Activated CD8-positive, alpha-beta memory T cell treated with anti-CD3 and anti-CD28 coated beads, Interleukin-2, amount 50 U/mL, for 4 hours (primary cell): ENCODE measurements at places on chromosomes 1 and 21.
A peak's percentile ranks its signal among the peaks of the same experiment; 100 is the strongest.

- DNase-seq, result no peak
Observed at GRCh38 chr1:187549540-187549939, 720.8 kb downstream of the PLA2G4A start.

GRCh38 chr1:206513312-206514111 lies 6.2 kb downstream of the RASSF5 start:
- no peak for DNase-seq

- no peak for DNase-seq
Observed at GRCh38 chr1:186152227-186152619, 222.8 kb downstream of the TPR start.

DNA sequence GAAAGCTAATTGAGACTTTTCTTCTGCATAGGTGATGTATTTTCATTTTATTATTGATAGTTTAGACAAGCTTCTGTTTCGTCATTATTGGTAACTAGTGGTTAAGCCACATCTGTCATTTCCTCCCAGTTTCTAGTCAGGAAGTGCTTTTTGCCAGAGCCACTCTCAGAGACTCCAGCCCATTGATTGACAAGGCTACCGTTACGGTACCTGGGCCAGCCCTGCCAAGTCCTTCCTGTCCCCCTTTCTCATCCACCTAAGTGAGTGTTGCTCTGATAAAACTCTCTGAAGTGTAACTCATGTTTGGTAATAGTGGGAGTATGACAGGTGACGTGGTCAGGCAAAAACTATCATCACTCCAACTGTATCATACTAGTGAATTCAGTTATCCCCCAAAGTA lies 29.6 kb upstream of the AGL start:
- DNase-seq, result no peak

DNA sequence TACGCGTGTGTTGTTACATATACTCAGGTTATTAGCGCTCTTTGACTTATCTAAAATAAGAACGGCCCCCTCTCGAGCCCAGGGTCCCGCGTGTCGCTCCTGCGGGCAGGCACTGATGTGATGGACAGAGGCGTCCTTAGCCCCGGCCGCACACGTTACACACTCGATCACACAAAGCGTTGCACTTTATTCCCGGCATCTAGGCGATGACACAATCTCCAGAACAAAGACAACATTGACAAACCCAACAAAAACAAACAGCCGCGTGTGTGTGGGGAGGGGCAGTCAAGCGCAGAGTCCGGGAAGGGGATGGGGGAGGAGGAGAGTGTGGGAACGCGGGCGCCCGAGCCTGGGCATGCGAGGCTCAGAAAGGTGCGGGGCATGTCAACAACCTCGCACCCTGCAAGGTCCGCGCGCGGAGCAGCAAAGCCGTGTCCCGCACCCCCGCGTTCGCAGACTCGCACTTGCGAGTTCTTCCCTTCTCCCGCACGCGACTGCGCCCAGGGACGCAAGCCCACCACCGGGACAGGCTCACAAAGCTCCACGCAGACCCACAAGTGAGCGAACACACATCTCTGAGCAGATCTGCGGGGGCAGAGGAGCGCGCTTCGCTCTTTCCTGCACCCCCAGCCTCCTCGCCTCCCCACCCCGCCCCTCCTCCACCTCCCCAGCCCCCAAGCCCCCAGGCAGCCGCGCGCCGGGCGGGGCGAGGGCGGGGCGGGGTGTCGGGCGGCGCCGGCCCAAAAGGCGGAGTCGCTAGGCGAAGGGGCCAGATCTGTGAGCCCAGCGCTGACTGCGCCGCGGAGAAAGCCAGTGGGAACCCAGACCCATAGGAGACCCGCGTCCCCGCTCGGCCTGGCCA lies at the start of gene EFNA1:
TSS of gene EFNA1 (plus strand) at position 772 of the 862 bp plus-strand sequence. CDS start 102 bp downstream, outside the sequence.
- DNase-seq, result peak; percentile 47

- DNase-seq, result no peak
Observed at GRCh38 chr1:192563129-192563528, 12.4 kb upstream of the RGS1 start.

GRCh38 chr1:248815407-248816034 lies 10.2 kb downstream of the SH3BP5L start:
- no peak for DNase-seq

DNA sequence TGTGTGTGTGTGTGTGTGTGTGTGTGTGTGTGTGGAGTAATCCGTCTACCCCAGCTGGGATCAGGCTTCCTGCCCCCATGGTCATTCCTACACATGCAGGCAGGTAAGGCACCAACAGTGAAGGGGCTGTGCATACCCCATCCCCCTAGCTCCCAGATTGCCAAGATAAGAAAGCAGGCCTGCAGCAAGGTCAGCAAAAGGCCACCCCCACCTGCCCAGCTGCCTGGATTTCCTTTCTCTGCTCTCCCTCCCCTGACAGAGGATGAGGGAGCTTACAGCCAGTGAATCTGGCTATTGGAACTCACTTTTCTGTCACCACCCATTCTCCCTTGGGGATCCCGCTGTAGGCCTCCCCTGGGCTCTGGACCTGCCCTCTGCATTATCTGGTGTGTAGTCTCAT lies 7.9 kb downstream of the ALX3 start:
- DNase-seq, result no peak

GRCh38 chr1:79914896-79915295 lies 908.4 kb upstream of the ADGRL4 start:
- no peak for DNase-seq

GRCh38 chr1:227926216-227926791 lies 21.4 kb downstream of the WNT9A start:
- no peak for DNase-seq

DNA sequence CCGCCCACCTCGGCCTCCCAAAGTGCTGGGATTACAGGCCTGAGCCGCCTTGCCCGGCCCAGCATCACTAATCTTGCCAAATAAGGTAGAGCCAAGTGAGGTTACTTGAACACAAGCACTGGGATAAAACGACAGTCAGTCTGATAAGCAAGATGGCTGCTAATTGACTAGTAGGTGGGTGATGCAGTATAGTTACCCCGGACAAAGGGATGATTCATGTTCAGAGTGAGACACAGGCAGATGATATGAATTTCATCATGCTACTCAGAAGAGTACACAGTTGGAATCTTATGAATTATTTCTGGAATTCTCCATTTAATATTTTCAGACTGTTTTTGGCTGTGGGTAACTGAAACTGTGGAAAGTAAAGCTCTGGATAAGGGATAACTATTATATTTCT lies 178.4 kb downstream of the USP25 start:
- DNase-seq, result no peak

GRCh38 chr1:225318706-225319575 lies 108.9 kb downstream of the LBR start:
- no peak for DNase-seq

- DNase-seq, result no peak
Observed at GRCh38 chr1:150708595-150708994, 11.6 kb upstream of the GOLPH3L start.

GRCh38 chr1:27539901-27540861 lies 50.2 kb upstream of the WASF2 start:
- no peak for DNase-seq

GRCh38 chr1:18950401-18951026 lies 6.0 kb downstream of the IFFO2 start:
- no peak for DNase-seq

GRCh38 chr1:84573967-84574842 lies at the start of gene CTBS:
Gene CTBS, minus strand, starts transcription at chr1:84574440. Its CDS starts 25 bp downstream, at chr1:84574415.
- peak; percentile 85 for DNase-seq

DNA sequence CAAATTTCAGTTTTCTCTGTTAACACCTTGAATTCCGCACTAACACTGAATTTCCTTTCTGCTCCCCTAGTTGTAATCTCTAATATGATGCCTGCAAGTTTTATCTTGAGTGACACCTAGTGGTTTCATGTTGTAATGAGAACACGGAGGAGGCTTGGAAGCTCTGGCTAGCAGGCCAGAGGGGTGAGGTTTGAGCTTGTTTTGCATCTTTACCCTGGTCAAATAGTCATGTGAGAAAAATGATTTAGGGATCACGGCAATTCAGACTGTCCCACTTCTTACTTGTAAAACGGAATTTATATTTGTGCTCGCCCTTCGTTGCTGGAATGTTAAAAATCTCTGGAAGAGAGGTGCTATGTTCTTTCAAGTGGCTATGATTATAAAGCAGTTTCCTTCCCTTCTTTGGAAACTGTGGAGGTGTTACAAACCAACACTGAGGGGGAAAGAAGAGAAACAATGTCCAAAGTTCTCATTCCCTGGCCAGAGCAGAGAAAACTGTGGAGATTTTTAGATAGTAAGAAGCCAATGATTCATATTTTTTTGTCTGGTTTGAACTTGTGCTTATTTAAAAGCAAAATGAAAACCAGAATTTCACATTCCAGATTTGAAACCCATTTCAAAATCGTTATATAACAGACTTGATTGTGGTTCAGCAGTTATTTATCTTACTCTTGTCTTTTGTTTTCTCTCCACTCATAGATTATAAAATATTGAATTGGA lies 5.3 kb upstream of the MROH9 start:
- DNase-seq, result no peak

- DNase-seq, result no peak
Observed at GRCh38 chr1:80274256-80274655, 1267.7 kb upstream of the ADGRL4 start.
